ENCODE measurements at places on chromosomes 16 and 17.
A peak's percentile ranks its signal among the peaks of the same experiment; 100 is the strongest.

DNA sequence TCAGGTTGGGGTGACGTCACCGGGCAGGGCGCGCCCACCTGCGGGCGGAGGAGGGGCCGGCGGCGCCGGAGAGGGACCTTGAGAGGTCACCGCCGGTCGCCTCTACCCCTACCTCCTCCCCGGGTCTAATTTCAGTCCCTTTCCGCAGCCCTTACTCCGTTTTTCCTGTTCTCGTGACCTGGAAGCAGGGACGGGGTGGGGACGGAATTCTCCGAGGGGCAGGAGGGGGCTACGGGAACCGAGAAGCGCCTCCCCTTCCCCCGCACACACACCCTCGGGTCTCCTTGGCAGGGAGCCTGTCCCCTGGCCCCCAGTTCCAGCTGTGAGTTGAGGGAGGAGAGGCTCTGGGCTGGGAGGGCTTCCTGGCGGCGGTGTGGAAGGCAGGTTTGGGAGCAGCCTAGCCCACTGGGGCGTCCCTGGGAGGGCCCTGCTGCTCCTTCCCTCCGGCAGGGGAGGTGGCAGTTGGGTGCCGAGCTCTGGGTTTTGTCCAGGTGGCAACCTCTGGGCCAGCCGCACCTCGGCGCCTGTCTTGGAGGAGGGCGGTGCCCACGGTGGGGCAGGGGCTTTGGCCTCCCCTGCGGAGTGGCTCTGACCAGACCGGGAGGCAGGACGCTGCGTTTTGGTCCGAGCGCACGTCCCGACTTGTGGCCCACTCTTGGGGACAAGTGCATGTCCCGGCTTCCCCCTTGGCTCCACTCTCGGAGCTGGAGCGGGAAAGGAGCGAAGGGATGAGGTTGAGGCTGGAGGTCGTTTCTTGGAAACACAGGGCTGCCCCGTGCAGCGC, 773 bp downstream of the SYNGR3 start:
- no peak for DNase-seq

- DNase-seq = no peak
Measured at GRCh38 chr16:15526097-15526496, 91.7 kb downstream of the BMERB1 start.

GRCh38 chr17:41812381-41813151, at the start of gene FKBP10:
FKBP10 (plus strand) TSS chr17:41813004; CDS start chr17:41813035, 31 bp downstream.
- peak; percentile 59 for DNase-seq

GRCh38 chr17:27264068-27264812, 29.7 kb upstream of the WSB1 start:
- DNase-seq = no peak

- DNase-seq = no peak
Measured at GRCh38 chr16:3292604-3293003, 9.3 kb downstream of the ZNF263 start.

DNA sequence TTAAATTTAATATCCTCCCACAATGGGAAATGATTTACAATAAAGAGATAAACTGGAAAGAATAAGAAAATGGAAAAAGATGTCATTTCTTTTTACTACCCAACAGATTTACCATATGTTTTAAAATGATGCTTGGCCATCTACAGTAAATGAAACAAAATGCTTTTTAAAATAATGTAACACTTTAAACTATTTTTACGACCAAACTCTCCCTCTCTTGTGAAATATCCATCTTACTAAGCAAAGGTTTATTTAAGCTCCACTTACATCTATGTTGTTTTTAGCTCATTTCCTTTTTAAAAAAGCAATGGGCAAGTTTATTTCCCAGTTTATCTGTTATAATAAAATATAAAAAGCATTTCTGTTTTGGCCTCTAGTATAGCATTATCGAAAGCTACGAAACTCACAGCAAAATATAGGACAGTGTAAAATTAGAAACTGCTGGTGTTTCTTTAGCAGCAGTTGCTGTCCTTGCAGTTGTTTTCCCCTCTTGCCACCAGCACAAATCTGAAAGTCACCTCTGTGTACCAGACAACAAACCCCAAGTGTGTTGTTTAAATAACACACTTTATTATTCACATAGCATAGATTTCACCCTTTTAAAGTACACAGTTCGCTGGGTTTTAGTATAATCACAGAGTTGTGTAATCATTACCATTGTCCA, 195.1 kb downstream of the CDRT15L2 start:
- no peak for DNase-seq

DNA sequence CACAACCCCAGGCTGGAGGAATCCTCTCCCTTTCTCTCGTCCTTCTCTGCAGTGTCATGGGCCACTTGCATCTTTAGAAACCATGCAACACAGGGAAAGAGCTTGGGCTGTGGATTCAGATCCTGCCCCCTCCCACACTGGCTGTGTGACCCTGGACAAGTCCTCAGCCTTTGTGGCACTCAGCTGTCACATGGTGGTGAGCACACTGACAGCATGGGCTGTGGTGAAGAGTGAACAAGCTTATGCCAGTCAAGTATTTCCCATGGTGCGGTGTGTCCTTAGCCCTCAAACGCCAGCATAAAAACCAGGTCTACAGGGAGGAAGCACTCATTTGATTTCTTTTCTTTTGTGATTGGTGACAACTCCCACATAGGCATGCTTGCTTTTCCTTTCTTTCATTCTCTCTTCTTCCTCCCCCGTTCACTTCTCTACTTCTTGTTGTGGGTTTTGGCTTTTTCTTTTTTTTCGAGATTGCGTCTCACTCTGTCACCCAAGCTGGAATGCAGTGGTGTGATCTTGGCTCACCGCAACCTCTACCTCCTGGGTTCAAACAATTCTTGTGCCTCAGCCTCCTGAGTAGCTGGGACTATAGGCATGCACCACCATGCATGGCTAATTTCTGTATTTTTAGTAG, 314.2 kb downstream of the CPPED1 start:
- DNase-seq = no peak

DNA sequence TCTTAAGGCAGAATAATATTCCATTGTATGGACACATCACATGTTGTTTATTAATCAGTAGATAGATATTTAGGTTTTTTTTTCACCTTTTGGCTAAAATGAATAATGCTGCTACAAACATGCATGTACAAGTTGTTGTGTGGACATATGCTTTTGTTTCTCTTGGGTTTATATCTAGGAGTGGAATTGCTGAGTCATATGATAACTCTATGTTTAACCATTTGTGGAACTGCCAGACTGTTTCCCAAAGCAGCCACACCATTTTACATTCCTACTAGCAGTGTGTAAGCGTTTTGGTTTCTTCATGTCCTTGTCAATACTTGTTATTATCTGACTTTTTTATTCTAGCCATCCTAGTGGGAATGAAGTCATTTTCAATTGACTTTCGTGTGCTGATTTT, 21.3 kb downstream of the CYLD start:
- no peak for DNase-seq

DNA sequence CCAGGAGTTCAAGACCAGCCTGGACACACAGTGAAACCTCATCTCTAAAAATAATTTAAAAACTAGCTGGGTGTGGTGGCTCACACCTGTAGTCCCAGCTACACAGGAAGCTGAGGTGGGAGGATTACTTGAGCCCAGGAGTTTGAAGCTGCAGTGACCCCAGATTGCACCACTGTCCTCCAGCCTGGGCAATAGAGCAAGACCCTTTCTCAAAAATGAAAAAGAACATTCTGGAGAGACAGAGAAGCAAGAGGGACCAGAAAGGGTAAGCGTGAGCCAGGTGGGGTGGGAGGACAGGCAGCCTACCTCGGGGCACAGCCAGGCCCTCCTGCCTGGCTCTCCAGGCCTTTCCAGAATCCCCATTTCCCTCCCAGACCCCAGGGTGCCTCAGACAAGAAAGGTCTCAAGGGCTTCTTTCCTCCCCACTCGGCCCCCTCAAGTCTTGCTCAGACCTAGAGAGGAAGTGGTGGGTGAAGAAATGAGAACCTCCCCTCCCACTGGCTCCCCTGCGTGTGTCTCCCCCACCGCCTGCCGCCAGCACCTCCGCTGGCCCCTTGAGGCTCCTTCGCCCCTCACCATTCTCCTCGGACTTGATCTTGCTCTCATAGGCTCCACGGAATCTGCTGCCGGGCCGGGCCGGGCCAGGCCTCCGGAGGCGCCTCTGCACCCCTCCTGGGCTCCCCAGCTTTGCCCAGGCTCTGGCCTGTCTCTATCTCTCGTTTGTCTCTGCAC, 503 bp downstream of the C16orf54 start:
- no peak for DNase-seq

DNA sequence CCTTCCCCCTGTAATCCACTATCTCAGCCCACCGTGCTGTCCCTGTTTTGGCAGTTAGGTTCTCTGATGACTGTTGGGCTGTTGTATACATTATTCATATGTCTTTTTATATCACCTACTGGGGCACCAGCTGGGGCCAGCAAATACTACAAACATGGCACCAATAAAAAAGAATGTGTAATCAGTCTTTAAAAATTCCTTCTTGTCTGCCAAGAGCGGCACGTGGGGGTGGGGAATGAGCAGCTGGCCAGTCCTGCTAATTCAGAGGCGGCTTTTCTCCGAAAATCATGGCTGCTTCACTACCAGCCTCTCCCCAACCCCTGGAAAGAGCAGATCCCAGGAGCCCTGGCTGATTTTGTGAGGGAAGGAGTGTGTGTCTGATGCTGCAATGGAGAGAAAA, 77.7 kb upstream of the EEF2KMT start:
- no peak for DNase-seq

- DNase-seq = no peak
Measured at GRCh38 chr16:25542306-25542705, 149.5 kb upstream of the HS3ST4 start.

DNA sequence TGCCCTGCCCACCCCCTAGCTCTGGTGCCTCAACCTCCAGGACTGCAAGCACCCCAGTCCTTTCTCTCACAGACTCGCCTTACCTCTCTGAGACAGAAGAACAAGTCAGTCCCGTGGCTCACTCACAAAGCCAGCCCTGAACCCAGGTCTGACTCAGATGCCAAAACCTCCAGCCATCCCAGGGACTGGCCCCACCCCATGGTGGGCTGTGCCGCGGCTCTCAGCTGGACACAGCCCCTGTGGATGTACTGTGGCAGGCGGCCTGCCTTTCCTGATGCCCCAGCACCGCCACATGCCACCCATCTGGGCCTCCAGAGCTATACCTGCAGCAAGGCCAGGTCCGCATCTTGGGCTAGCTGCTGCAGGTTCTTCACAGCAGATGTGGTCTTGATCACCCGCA, 19.8 kb downstream of the MPG start:
- DNase-seq = no peak

GRCh38 chr17:4161967-4162305, 18.9 kb downstream of the CYB5D2 start:
- DNase-seq = no peak

DNA sequence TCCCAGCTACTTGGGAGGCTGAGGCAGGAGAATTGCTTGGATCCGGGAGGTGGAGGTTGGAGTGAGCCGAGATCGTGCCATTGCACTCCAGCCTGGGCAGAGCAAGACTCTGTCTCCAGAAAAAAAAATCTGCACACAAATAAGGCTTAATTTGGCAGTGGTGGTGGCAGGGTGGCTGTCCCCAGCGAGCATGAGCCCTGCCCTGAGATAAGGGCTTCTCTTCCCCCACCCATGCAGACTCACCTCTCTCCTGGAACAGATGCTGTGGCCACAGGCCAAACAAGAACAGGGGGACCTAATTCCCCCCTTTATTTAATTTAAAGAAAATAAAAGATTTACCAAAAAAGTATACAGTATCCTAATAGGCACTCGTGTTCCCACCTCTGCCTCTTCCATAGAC, 157.2 kb downstream of the RAB11FIP4 start:
- no peak for DNase-seq

DNA sequence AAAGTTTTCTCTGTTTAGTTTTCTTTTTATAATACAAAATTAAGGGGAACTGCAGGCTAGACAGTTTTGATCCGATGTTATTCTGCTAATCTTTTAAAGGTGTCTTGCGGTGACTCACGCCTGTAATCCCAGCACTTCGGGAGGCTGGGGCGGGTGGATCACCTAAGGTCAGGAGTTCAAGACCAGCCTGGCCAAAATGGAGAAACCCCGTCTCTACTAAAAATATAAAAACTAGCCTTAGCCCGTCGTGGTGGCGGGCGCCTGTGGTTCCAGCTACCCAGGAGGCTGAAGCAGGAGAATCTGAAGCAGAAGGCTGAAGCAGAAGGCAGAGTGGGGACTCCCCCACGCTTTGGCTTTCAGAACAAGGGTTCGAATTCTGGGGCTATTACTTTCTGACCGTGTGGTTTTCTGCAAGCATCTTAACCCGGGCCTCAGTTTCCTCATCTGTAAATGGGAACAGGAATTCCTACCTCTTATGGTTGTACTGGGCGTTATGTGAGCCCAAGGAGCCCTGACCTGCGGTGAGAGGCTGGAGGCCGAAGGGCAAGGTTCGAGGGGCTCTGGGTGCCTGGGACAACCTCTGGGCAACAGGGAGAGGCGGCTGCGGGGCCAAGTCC, 1.2 kb upstream of the KATNB1 start:
- DNase-seq = no peak

DNA sequence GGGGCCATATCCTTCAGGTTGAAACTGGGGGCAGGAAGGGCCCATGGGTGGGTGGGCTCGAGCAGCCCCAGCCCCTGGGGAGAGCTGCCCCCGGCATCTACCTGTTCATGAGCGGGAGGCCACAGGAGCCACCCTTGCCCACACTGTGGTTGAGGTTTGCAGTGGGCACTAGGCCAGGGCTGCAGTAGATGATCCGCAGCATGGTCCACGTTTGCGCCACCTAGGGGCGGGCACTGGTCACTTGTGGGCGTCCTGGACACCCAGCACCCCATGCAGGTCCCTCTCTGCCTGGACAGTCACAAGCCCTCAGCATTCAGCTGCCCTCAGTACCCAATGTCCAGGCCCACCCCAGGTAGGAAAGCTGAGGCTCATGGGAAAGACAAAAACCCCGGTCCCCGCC, 1.8 kb upstream of the JMJD8 start:
- DNase-seq = no peak

GRCh38 chr16:57759541-57760356, 24.2 kb downstream of the KATNB1 start:
- DNase-seq = no peak

- no peak for DNase-seq
Measured at GRCh38 chr17:82831041-82831817, 8.6 kb downstream of the ZNF750 start.

- no peak for DNase-seq
Measured at GRCh38 chr17:18247613-18248001, 10.9 kb downstream of the FLII start.

DNA sequence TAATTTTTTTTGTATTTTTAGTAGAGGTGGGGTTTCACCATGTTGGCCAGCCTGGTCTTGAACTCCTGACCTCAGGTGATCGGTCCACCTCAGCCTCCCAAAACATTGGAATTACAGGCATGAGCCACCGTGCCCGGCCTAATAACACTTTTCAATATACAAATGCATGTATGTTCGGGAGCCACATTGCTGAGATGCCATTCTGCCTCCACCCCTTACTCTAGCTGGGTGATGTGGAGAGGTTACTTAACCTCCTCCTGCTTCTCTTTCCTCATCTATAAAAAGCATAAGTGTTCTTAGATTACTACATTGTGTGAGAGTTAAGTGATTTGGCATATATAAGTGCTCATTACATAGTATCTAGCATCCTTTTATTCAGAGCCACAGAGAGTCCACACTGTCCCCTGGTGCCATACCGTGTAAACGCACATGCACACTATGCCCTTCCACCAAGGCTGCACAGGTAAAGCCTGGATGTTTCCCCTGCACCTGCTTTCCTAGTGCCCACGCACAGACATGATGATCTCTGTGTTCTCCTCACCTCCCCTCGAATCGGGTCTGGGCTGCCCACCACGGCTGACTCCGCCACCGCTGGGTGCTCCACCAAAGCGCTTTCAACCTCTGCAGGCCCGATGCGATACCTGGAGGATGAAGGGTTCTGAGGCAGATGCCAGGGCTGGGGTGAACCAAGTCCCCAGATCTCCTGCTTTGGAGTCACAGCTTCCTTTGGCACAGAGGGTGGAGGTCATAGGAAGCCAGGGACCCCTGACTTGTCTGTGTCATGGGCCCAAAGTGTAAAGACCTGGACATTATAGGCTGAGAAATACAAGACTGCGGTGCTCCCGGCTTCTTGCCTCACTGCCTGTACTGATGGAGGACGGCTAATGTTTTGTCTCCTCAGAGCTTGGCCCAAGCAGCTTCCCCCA, 49.0 kb upstream of the ACSM2B start:
- no peak for DNase-seq

Measured in CD4-positive, alpha-beta memory T cell (primary cell).